ENCODE measurements at places on chromosomes 16 and 17. TPM values are rescaled to one million over a fixed set of nuclear protein-coding genes. Genes with fewer than 3 reads are reported as not detected.

Gene PRRT2
- 1.8 TPM for total RNA-seq

Gene LRRC37A
- 2.9 TPM for total RNA-seq

Gene CCL4
- total RNA-seq: not detected

Gene VMO1
- total RNA-seq: 0.93 TPM
